Hepatocyte (in vitro differentiated cells): ENCODE measurements at places on chromosomes 13 and 19. TPM values are rescaled to one million over a fixed set of nuclear protein-coding genes. Genes with fewer than 3 reads are reported as not detected.

KRTDAP gene
- 1.6 and 2.7 TPM in 2 replicates for total RNA-seq

TPTE2 gene
- not detected in 2 replicates for total RNA-seq

ZNF667 gene
- 3.4 and 4.4 TPM in 2 replicates for total RNA-seq

ZNF44 gene
- 10.9 and 11.7 TPM in 2 replicates for total RNA-seq

CDC42EP5 gene
- total RNA-seq = 43.1 and 46.8 TPM in 2 replicates

GAPDHS gene
- total RNA-seq = not detected in 2 replicates

ANGPTL4 gene
- total RNA-seq = 12.0 and 14.7 TPM in 2 replicates

CYP2F1 gene
- not detected in 2 replicates for total RNA-seq

ATP7B gene
- 51.2 and 70.0 TPM in 2 replicates for total RNA-seq

TINCR gene
- total RNA-seq = 0.64 and 1.8 TPM in 2 replicates

FBN3 gene
- total RNA-seq = 9.4 and 11.5 TPM in 2 replicates

RNF17 gene
- total RNA-seq = not detected in 2 replicates

ZNF564 gene
- total RNA-seq = 9.2 and 10.7 TPM in 2 replicates

OSCAR gene
- 0.48 TPM in 1 of 2 replicates, not detected in the other for total RNA-seq

GARIN5A gene
- 2.7 and 5.0 TPM in 2 replicates for total RNA-seq

FGF9 gene
- total RNA-seq = 1.7 and 2.0 TPM in 2 replicates

LILRB3 gene
- 0.24 TPM in 1 of 2 replicates, not detected in the other for total RNA-seq

ZNF653 gene
- 8.4 and 9.5 TPM in 2 replicates for total RNA-seq

C19orf85 gene
- total RNA-seq = not detected in 2 replicates

GIPC3 gene
- total RNA-seq = 0.04 TPM in 1 of 2 replicates, not detected in the other

CCL25 gene
- 1.2 TPM in 1 of 2 replicates, not detected in the other for total RNA-seq

OLFM4 gene
- total RNA-seq = 18.3 and 20.7 TPM in 2 replicates

FSD1 gene
- 1.2 and 6.3 TPM in 2 replicates for total RNA-seq

MEX3D gene
- 38.7 and 45.6 TPM in 2 replicates for total RNA-seq

FXYD3 gene
- total RNA-seq = 225 and 235 TPM in 2 replicates

SLC10A2 gene
- total RNA-seq = 1.8 and 2.6 TPM in 2 replicates

PALM gene
- 27.2 and 34.9 TPM in 2 replicates for total RNA-seq

F10 gene
- total RNA-seq = 127 and 148 TPM in 2 replicates

HSD17B14 gene
- total RNA-seq = 64.1 and 67.6 TPM in 2 replicates

SMAD9 gene
- 5.8 and 6.6 TPM in 2 replicates for total RNA-seq

DLEU7 gene
- not detected in 2 replicates for total RNA-seq

APOC4 gene
- total RNA-seq = not detected in 2 replicates

ZNF416 gene
- total RNA-seq = 4.7 and 5.8 TPM in 2 replicates

SCEL gene
- total RNA-seq = 3.3 and 5.4 TPM in 2 replicates

ZNF573 gene
- 5.0 and 8.1 TPM in 2 replicates for total RNA-seq

FLT3LG gene
- 0.24 and 1.3 TPM in 2 replicates for total RNA-seq

SOHLH2 gene
- total RNA-seq = 0.93 and 1.8 TPM in 2 replicates

CACNG6 gene
- 0.23 and 0.32 TPM in 2 replicates for total RNA-seq

NR2F6 gene
- 116 and 133 TPM in 2 replicates for total RNA-seq

OR4F17 gene
- not detected in 2 replicates for total RNA-seq
